ENCODE measurements at places on chromosomes 3 and 15. TPM values are rescaled to one million over a fixed set of nuclear protein-coding genes. Genes with fewer than 3 reads are reported as not detected.

The SAXO2 gene
- total RNA-seq: not detected

The CLDN16 gene
- total RNA-seq: not detected

The TNFSF10 gene
- total RNA-seq: 63.1 TPM

The RAB27A gene
- total RNA-seq: 8.7 TPM

GRCh38 chr3:195385526-195385925 is 57.3 kb downstream of the ACAP2 start:
- DNase-seq: no peak

GRCh38 chr3:143478115-143478693 is 358.6 kb downstream of the CHST2 start:
- no peak for DNase-seq

DNA sequence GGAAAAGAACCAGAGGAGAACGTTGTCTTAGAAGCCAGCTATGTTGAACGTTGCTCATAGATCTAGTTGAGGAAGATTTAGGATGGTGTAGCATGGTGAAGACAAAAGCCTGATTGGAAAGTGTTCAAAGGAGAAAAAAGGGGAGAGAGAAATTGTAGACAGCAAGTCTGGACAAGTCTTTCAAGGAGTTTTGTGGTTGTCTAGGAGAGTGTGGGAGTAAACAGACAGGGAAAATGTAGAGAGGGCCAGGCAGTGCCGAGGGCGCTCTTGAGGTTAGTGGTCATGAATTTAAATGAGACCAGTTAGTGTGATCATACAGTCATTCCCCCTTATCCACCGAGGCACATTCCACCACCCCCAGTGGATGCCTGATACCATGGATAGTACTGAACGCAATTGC is 167.5 kb upstream of the IL12A start:
- no peak for DNase-seq

- DNase-seq: no peak
Measured at GRCh38 chr15:59590027-59590426, 21.6 kb upstream of the GCNT3 start.

DNA sequence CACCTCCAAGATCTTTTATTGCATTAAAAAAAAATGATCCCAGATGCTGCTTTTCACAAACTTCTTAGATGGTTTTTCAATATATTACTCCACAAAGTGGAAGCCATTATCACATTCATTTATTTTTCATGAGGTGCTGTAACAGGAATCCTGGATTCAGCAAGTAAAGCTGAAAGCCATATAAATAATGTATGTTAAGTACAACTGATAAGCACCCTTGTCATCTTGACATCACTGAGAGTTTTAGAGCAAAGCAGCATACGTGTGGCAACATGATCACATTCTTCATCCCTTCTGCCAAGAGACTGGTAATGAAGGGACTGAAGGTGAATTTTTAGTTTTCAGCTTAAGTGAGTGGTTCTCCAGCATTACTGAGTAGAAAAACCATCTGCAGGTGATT is 44.9 kb upstream of the LRRFIP2 start:
- DNase-seq: no peak

- no peak for DNase-seq
Measured at GRCh38 chr3:64141476-64141875, 83.8 kb downstream of the PRICKLE2 start.

GRCh38 chr3:156465194-156465593 is 89.7 kb downstream of the SSR3 start:
- no peak for DNase-seq

DNA sequence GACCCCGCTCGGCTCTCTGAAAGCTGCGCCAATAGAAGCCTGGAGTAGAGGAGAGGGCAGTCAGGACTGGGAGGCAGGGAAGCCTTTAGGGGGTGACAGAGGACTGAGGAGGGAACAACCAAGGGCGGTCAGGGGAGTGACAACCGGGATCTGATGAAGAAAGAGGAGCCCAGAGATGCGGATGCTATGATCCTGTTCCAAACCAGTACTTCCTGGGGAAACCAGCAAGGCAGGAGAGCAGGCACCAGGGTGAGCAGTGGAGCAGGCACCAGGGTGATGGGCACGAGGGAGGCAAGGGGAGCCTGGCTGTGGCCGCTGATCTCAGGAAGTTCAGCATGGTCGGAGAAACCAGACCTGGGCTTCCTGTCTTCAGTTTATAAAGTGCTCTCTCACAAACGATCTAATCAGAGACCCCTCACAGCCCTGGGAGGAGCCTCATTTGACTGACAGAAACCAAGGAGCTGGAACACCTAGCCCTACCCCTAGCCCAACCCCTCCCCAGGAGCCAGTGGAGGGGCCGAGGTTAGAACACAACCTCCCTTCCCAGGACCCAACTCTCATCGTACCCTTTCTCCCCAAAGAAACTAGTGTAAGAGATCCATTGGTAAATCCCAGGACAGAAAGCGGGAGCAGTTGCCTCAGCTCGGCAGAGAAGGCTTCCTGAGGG is 34.9 kb downstream of the CCDC33 start:
- DNase-seq: no peak

DNA sequence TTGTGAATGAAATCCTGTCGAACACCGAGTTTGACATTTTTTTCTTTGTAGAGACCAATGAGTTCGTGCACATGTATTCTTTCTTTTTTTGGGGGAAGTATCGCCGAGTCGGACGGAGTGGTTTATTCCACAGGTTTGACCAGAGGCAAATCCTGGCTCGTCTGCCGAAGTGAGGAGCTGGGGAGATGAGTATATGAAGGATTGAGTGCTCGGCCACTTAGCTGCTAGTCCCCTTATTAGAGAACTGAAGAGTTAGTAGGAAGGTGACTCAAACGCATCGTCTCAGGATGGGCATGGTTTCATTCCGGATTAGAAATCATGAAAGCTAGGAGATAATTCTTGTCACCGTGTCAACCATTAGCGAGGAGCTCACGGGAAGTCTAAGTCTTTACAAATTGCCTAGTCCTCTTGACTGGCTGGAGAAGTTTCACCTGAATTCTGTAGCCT is 154.7 kb upstream of the GOLIM4 start:
- DNase-seq: no peak

GRCh38 chr3:52086976-52087663 is 30.7 kb upstream of the DUSP7 start:
- DNase-seq: no peak

- no peak for DNase-seq
Measured at GRCh38 chr15:67241132-67241855, 13.2 kb downstream of the AAGAB start.

Data from esophagus squamous epithelium (tissue), 5 donors.